ENCODE measurements at places on chromosomes 12 and 14. TPM values are rescaled to one million over a fixed set of nuclear protein-coding genes. Genes with fewer than 3 reads are reported as not detected.
A peak's percentile ranks its signal among the peaks of the same experiment; 100 is the strongest.

Gene B4GALNT1
- 4.5 TPM for total RNA-seq

Gene PTHLH
- total RNA-seq = not detected

Gene NOC4L
- total RNA-seq = 14.6 TPM

Gene FAIM2
- not detected for total RNA-seq

- H3K27ac ChIP-seq = no peak overlapping the region
- DNase-seq = no peak
- no peaks in the 10 kb centered on the region for H3K4me1 ChIP-seq
- H3K4me3 ChIP-seq = no peak overlapping the region
- H3K27me3 ChIP-seq = peaks cover 8% of the 10 kb centered on the region
These were observed 80.7 kb downstream of the NTF3 start for GRCh38 chr12:5512601-5512970.

- H3K27me3 ChIP-seq = no peaks in the 10 kb centered on the region
- H3K36me3 ChIP-seq = no peaks in the 10 kb centered on the region
- no peak overlapping the region for H3K27ac ChIP-seq
- peaks cover 7% of the 10 kb centered on the region for H3K4me1 ChIP-seq
These were observed 242.2 kb upstream of the OR4E1 start for GRCh38 chr14:21915826-21916225.

GRCh38 chr14:50763382-50764007 lies 67.5 kb downstream of the NIN start:
- peaks cover 27% of the 10 kb centered on the region for H3K36me3 ChIP-seq
- H3K27me3 ChIP-seq = no peaks in the 10 kb centered on the region
- no peak overlapping the region for H3K4me3 ChIP-seq
- DNase-seq = no peak
- no peak overlapping the region for H3K27ac ChIP-seq

DNA sequence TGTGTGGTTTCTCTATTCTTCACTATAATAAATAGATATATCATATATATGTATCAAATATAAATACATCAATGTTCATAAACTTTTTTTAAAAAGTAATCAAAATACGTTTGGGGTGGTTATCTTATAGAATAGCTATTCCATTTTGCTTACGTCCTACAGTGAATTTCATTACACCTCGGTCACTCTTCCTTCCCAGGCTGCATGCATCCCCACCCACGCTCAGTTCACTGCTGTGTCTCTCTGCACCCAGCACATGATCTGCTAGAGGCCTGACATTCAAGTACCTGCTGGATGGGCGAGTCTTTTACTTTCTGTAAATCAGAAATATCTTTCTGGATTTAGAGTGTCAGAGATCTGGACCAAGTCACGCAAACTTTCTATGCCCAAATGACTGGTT lies 3.6 kb downstream of the STX2 start:
- H3K27ac ChIP-seq = no peak overlapping the region
- H3K27me3 ChIP-seq = no peaks in the 10 kb centered on the region
- no peak for DNase-seq

DNA sequence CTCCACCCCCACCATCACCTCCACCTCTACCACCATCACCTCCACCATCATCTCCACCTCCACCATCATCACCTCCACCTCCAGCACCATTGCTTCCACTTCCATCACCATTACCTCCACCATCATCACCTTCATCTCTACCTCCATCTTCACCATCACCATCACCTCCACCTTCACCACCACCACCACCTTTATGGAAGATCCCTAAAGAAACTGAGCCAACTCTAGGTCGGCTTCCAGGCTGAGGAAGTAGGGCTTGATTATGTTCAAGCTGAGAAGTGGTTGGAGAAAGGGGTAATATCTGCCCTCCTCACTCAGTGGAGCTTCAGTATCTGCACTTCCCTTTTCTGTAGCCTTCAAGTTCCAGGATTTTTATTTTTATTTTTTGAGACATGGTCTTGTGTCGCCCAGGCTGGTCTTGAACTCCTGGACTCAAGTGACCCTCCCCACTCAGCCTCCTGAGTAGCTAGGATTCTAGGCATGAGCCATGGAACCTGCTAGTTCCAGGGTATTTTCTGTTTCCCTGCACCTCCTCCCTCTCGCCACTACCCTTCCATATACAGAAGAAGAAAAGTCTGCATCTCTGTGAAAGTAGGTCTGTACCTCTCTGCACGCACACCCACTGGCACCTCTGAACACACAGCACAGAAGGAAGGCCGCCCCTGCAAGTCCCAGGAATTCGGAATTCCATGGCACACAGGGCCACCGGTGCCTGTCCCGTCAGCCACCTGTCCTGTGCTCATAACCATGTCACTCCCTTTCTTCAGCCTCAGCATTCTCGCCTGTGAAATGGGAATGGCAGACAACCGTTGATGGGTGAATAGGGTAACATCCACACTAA lies 5.9 kb downstream of the ZBTB42 start:
- H3K36me3 ChIP-seq = no peaks in the 10 kb centered on the region
- no peak for DNase-seq
- H3K27me3 ChIP-seq = no peaks in the 10 kb centered on the region
- H3K4me3 ChIP-seq = no peak overlapping the region

- H3K27me3 ChIP-seq = no peaks in the 10 kb centered on the region
- H3K27ac ChIP-seq = no peak overlapping the region
- H3K4me3 ChIP-seq = no peak overlapping the region
- 0 out of 2 replicates have a peak, but pooled peaks cover under 1% of the 10 kb centered on the region for H3K4me1 ChIP-seq
These were observed 8.1 kb downstream of the PRPF40B start for GRCh38 chr12:49631336-49631907.

GRCh38 chr12:12408265-12408690 lies 51.4 kb downstream of the BORCS5 start:
- H3K4me3 ChIP-seq = no peak overlapping the region
- peaks cover 53% of the 10 kb centered on the region for H3K4me1 ChIP-seq
- DNase-seq = no peak

DNA sequence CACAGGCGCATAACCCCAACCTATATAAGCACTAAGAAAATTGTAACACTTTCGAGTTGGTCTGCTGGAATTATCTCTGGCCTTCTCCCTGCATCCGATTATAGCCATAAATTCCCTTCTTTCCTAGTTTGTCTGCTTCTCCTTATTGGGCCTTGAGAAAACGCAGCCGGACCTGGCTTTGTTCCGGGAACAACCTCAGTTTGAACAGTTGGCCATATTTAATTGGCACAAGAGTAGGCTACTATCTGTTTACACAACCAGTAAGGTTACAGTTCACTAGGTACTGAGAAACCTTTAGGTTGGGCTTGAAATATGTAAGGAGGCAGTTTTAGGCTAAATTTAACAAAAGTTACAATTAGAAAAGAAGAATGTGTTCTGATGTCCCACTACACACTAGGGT lies 176.1 kb downstream of the IPO8 start:
- peaks cover 29% of the 10 kb centered on the region for H3K4me1 ChIP-seq
- no peaks in the 10 kb centered on the region for H3K36me3 ChIP-seq
- no peak overlapping the region for H3K4me3 ChIP-seq
- H3K27me3 ChIP-seq = no peaks in the 10 kb centered on the region

GRCh38 chr12:115871714-115872113 lies 405.8 kb downstream of the MED13L start:
- H3K4me1 ChIP-seq = peaks cover 25% of the 10 kb centered on the region
- H3K27ac ChIP-seq = peak overlapping the region; percentile 41
- H3K4me3 ChIP-seq = no peak overlapping the region
- H3K36me3 ChIP-seq = no peaks in the 10 kb centered on the region

DNA sequence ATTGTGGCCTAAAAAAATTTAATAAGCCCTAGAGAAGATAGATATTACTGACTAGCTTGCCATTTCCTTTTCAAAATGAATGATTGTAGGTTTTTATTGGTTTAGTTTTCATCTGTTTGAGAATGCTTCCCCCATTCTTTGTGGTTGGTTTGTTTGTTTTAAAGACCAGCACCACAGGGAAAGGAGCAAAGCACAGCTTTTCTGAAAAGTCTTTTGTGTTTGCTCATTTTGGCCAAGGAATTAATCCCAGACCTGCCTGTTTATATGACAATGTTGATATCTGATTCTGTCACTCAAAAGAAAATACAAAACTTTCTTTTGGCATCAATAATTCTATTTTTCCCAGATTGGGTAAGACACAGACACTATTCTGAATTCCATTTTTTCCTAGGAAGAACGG lies 312.5 kb upstream of the FLRT2 start:
- no peaks in the 10 kb centered on the region for H3K4me1 ChIP-seq
- H3K27me3 ChIP-seq = no peaks in the 10 kb centered on the region
- no peaks in the 10 kb centered on the region for H3K36me3 ChIP-seq

GRCh38 chr12:51025836-51026638 lies at the start of gene SLC11A2:
TSS of gene SLC11A2 (minus strand) at chr12:51026384. CDS start at chr12:51010728, 15,656 bp downstream.
- peaks cover 73% of the 10 kb centered on the region for H3K4me1 ChIP-seq
- peak within 1 kb of the TSS; percentile 99 for H3K27ac ChIP-seq
- peak; percentile 94 for DNase-seq
- H3K27me3 ChIP-seq = no peaks in the 10 kb centered on the region

GRCh38 chr12:104599272-104600035 lies 142.7 kb downstream of the CHST11 start:
- no peak for DNase-seq
- H3K27ac ChIP-seq = no peak overlapping the region
- no peak overlapping the region for H3K4me3 ChIP-seq
- H3K4me1 ChIP-seq = no peaks in the 10 kb centered on the region

DNA sequence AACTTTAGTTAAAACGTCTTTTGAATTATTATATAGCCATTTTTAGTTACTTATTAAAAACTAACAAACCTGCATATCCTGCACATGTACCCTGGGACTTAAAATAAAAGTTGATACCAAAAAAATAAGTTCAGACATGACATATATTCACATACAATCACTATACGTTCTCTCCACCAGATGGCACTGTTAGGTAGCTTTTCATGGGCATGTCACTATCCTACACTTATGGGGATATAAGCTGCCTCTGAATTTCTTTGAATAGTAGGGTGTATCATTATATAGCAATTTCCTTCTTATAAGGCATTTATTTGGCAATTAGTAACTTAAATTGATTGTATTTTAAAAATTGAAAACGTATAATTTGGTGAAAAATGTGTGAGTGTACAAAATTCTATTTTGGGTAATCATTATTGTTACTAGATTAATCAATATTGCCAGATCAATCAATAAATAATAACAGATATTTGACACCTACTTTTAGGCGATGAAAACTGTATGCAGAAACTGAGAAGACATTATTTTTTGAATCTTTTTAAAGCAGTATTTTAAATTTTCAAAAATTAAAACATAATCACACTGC lies 31.8 kb upstream of the OR10A7 start:
- no peaks in the 10 kb centered on the region for H3K4me1 ChIP-seq
- no peaks in the 10 kb centered on the region for H3K36me3 ChIP-seq
- H3K4me3 ChIP-seq = no peak overlapping the region
- no peak overlapping the region for H3K27ac ChIP-seq
- DNase-seq = peak; percentile 72

DNA sequence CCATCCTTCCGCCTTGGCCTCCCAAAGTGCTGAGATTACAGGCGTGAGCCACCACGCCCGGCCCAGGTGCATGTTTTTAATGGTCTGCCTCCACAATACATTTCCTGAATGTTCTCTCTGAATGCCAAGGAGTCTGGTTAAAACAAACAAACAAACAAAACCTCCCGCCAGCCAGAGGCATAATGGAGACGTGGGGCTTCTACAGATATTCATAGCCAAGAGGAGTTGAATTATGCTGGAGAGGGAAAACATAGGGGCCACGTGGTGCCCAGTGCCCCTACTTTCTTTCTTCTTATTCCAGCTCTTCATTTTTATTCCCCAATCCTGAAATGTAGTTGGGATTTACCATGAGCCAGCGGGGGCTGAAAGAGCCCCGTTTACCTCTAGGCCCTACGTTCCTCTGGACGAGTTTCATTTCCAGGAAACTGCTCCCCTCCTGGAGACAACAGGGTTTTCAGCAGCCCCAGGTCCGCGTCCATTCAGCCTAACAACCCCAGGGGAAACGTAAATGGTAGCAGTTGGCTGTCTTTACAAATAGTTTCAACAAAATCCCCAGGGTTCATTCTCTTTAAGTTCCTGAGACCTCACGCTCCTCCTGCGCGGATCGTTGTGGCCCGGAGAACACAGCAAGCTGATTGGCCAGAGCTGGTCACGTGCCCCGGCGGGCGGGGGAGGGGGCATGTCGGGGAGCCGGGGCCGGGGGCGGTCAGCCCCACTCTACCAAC lies 108.5 kb upstream of the ESRRB start:
- H3K36me3 ChIP-seq = no peaks in the 10 kb centered on the region
- no peaks in the 10 kb centered on the region for H3K27me3 ChIP-seq
- H3K4me1 ChIP-seq = no peaks in the 10 kb centered on the region

Data from HepG2 (cell line).